ENCODE measurements at places on chromosomes 13 and 19. TPM values are rescaled to one million over a fixed set of nuclear protein-coding genes. Genes with fewer than 3 reads are reported as not detected.

DNA sequence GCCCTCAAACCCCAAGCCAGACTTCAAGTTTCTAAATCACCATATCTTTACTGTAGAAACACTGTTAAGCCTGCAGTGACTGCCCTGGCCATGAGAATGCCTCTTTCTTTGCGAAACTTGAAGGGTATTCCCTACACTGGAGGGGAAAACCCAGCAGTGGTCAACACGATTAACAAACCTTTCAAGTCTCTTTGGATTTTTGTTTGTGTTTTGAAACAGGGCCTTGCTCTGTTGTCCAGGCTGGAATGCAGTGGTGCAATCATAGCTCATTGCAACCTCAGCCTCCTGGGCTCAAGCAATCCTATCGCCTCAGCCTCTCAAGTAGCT, 17.4 kb upstream of the POMP start:
- DNase-seq: no peak

- no peak for DNase-seq
Measured at GRCh38 chr19:47766670-47767069, 11.8 kb upstream of the SELENOW start.

- DNase-seq: no peak
Measured at GRCh38 chr13:75803164-75803611, 167.1 kb downstream of the LMO7 start.

CDC37 gene
- total RNA-seq: 242 TPM

GRCh38 chr19:5321851-5322681, 18.5 kb downstream of the PTPRS start:
- peak; percentile 50 for DNase-seq

ZNF324B gene
- total RNA-seq: 9.4 TPM

ZSCAN1 gene
- total RNA-seq: not detected

GDF15 gene
- total RNA-seq: not detected

PDCD5 gene
- total RNA-seq: 243 TPM

KISS1R gene
- total RNA-seq: 12.2 TPM

- DNase-seq: no peak
Measured at GRCh38 chr13:47251771-47252170, 354.9 kb upstream of the HTR2A start.

ZNF667 gene
- total RNA-seq: 7.7 TPM

- peak; percentile 72 for DNase-seq
Measured at GRCh38 chr19:45884682-45885555, 1.0 kb downstream of the IRF2BP1 start.

GRCh38 chr13:29369060-29369743, 226.3 kb downstream of the SLC7A1 start:
- DNase-seq: no peak

DNA sequence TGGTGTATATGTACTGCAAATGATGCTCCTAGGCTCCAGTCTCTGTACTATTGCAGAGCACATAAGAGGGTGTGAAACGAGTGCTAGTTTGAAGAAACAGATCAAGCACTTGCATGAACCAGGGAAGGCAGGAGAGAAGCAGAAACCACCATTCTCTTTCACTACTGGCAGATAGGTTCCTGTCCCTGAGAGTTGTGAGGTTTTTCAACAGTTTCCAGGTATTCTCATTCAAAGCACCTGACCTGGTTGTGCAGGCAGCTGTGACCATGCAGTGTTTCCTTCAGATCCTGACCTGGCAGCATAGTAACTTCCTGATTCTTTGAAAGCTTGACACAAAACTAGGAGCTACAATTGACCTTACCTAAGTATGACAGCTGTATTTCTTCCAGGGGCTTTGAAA, 164.9 kb downstream of the UFM1 start:
- no peak for DNase-seq

- no peak for DNase-seq
Measured at GRCh38 chr19:9936326-9937000, at the start of gene OLFM2. OLFM2 (minus strand) TSS chr19:9936515; CDS start chr19:9936366, 149 bp downstream.

RHPN2 gene
- 5.3 TPM for total RNA-seq

C1QTNF9 gene
- not detected for total RNA-seq

UGGT2 gene
- not detected for total RNA-seq

DNA sequence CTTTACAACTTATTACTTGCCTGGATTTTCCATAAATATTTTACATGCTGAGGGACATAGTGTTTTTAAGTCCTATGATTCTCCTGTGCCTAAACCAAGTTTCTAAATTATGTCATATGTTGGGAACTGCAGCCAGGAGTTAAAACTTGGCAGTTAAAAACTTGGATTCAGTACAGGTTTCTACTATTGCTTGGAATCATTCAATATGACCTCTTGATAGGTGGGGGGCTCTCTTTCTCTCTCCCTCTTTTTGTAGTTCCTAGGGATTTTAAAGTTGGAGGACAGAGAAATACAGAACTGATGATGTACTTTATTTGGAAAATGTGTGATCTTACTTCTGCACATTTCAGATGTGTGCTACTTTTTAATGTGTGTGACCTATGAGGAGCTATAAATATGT, 4.7 kb downstream of the CSNK1A1L start:
- no peak for DNase-seq

GRCh38 chr13:71852736-71853135, 14.3 kb downstream of the DACH1 start:
- no peak for DNase-seq

CEACAM19 gene
- total RNA-seq: 1.4 TPM

DNA sequence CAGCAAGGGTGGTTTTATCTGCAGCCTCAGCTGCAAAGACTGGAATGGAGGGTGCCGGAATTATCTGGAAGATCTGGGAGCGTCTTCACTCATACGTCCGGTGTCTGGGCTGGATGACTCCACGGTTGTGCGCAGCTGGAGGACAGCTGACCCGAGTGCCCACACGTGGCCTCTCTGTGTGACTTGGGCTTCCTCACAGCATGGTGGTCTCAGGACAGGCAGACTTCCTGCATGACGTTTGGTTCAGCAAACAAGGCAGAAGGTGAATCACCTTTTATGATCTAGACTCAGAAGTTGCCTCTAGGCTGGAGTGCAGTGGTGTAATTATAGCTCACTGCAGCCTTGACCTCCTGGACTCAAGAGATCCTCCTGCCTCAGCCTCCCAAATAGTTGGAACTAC, 33.2 kb downstream of the CACNG6 start:
- DNase-seq: no peak

DNA sequence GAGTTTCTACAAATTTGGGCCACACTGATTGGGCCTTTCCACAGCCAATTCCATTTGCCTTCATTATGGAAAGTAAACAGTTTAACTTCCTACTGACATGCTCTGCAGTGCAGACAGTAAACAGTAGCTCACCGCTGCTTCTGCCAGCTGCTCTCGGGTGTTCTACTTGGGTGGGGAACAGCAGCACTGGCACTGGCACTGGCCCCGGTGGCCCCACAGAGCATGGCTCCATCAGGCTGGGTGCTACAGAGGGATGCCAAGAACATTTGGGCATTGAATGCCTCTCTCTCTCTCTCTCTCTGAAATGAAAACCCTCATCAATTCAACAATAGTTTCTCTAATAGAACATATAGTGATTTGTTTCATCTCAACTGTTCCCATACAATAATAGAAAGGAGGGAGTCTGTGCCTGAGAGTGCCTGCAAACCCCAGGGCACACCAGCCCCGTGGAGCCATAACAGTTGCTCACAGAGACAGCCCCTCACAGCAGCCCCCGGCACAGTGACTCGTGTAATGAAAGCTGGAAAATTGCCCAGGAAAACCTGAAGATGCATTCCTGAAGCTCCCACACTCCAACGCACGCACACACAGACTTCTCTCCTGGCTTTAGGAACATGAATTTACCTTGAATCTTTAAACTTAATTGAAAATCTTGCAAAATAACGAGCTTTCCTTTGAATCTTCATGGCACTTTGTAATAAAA, 38.2 kb upstream of the GJB6 start:
- DNase-seq: no peak

ANKLE1 gene
- 23.2 TPM for total RNA-seq

GRCh38 chr13:33205804-33206221, 79.7 kb downstream of the STARD13 start:
- no peak for DNase-seq

GRCh38 chr13:113545455-113545930, 39.1 kb upstream of the TFDP1 start:
- DNase-seq: no peak

DNA sequence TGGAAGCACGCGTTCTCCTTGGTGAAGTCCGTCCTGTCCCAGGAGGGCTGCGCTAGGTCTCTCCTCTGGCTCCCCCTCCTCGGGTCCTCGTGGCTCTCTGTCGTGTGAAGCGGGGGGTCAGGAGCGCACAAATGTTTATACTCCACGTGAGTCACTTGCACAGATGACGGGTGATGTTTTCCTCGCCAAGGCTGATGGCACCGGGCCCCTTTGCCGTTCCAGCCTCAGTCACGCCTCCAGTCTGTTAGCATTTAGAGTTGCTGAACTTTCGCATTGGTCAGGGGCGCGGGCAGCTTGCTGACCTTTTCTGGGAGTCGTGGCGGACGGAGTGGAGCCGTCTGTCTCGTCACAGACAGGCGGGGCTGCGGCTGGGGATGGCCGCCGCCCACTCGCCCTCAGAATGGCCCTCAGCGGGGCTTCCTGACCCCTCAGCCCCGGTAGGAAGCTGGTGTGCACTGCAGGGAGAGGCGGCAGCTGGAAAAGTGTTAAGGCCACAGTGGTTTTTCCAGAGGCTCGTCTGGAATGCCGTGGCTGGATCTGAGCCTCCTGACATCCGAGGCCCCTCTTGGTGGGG, 13.7 kb downstream of the KLHL26 start:
- no peak for DNase-seq

GRCh38 chr13:77026255-77026860, 601 bp downstream of the FBXL3 start:
- DNase-seq: peak; percentile 80

- DNase-seq: peak; percentile 16
Measured at GRCh38 chr13:41179593-41180250, 14.6 kb downstream of the KBTBD7 start.

GAPDHS gene
- not detected for total RNA-seq

COMP gene
- not detected for total RNA-seq

ATP4A gene
- not detected for total RNA-seq

DNA sequence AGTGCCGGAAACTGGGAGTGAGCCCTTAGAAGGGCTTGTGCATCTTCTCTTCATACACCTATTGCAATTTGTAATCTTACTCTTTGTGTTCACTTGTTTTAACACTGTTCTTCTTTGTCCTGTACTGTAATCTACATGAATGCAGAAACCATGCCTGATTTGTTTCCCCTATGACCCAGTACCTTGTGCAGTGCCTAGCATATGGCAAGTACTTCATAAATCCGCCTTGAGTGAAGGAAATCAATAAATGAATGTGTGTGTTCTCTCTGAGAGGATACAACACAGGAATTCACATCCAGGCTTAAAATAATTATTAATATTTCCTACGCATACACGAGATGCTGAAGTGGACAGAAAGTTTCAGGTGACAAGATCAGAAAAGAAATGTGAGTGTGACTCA, 172.6 kb downstream of the GPC6 start:
- no peak for DNase-seq

- DNase-seq: no peak
Measured at GRCh38 chr13:100428986-100429385, 159.6 kb downstream of the GGACT start.

LRRC4B gene
- total RNA-seq: not detected

DNA sequence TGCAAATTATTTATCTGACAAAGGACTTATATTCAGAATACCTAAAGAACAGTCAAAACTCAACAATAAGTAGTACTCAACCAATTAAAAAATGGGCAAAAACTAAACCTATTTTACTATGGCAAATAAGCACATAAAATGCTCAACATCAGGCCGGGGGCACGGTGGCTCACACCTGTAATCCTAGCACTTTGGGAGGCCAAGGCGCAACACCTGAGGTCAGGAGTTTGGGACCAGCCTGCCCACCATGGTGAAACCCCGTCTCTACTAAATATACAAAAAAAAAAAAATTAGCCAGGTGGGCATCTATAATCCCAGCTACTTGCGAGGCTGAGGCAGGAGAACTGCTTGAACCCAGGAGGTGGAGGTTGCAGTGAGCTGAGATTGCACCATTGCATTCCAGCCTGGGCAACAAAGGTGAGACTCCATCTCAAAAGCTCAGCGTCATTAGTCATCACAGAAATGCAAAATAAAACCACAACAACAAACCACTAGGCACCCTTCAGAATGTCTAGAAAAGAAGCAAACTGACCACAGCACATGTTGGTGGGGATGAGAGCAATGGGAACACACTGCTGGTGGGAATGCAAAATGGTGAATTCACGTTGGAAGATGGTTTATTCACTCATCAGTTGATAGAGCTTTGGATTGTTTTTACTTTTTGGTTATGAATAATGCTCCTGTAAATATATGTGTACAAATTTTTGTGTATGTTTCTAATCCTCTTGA, 180.6 kb upstream of the SOX1 start:
- no peak for DNase-seq

SCEL gene
- total RNA-seq: not detected

CPT1C gene
- total RNA-seq: 0.89 TPM

DNA sequence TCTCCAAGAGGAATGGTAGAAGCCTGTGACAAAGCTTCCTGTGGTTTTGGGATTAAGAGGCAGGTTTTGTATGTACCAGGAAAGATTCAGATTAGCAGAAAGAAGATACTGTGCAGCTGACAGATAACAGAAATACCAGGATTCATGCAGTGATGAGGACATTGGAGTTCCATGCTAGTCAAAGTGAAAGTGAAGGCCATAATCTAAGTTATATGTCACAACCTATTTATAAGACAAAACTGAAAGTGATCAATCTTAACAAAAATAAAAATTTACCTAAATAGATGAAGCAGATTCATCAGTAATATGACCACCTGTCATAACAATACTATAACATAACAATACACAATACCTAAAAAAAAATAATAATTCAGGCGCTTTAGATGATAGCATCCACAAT, 1305.2 kb upstream of the PCDH9 start:
- DNase-seq: no peak

DNA sequence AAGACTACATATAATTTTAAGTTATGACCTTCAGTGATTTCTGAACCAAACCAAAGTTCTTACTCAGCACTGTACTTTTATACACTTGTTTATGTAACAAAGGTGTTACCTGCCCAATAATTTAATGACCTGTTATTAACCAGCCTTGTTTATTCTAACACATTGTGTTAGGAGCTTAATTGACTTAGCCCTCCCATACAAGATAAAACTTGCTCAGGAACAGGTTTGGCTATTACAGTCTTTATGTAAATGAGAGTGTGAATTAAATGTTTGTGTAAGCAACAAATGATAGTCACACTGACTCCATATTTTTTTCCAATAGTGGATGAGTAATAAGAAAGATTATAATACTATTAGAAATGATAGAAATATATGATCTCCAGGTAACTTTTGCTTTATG, 51.8 kb upstream of the MYCBP2 start:
- DNase-seq: no peak

DNA sequence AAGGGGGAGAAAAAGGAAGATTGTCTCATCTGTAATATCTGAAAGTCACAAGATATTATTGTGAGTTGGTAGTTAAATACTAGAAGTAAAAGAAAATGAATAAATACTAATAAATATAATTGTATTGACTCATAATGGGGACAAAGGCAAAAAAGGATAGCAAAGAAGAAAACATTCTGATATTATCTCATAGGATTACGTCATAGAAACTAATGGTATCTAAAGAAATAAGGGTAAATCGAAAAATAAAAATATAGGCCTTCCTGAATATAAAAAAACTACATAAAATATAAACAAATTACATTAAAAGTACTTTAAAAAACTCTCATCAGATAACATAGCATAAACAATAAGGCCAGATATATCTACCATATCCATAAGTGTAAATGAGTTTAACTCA, 38.6 kb upstream of the TDRD3 start:
- no peak for DNase-seq

FBXO27 gene
- total RNA-seq: 1.7 TPM

- peak; percentile 64 for DNase-seq
Measured at GRCh38 chr13:42048684-42049453, 421 bp downstream of the DGKH start.

Measured in activated naive CD8-positive, alpha-beta T cell treated with anti-CD3 and anti-CD28 coated beads for 36 hours (primary cell).